ENCODE measurements at places on chromosomes 11 and 22.

GRCh38 chr11:31806186-31806927 lies 4.8 kb downstream of the PAX6 start:
- no peak for DNase-seq

GRCh38 chr11:86108191-86108590 lies 39.3 kb upstream of the PICALM start:
- DNase-seq, result no peak

DNA sequence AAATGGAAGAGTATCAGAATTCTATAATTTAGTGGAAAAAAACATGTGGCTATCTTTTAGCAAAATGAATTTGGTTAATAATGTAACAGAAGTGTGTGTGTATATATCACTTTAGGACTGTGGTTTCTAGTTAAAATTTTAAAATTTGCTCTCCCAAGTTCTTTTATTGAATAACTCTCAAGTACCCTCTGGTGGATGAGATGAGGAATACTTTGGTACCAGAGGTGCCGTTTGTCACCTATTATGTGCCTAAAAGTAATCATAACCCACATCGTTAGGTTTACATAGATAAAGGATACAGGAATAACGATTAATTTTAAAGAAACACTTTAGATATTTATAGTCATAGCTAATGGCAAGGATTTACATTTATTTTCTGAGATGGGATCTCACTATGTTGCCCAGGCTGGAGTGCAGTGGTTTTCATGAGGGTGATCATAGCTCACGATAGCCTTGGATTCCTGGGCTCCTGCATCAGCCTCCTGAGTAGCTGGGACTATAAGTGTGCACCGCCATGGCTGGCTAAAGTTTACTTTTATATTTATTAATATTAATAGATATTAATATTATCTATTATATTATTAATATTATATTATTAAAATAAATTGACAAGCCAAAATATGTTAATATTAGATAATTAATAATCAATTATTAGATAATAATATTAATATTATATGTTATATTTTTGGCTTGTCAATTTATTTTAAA lies 66.7 kb upstream of the CAPRIN1 start:
- DNase-seq, result no peak

- no peak for DNase-seq
These were observed 219.7 kb downstream of the CNTN5 start for GRCh38 chr11:99240192-99241030.

DNA sequence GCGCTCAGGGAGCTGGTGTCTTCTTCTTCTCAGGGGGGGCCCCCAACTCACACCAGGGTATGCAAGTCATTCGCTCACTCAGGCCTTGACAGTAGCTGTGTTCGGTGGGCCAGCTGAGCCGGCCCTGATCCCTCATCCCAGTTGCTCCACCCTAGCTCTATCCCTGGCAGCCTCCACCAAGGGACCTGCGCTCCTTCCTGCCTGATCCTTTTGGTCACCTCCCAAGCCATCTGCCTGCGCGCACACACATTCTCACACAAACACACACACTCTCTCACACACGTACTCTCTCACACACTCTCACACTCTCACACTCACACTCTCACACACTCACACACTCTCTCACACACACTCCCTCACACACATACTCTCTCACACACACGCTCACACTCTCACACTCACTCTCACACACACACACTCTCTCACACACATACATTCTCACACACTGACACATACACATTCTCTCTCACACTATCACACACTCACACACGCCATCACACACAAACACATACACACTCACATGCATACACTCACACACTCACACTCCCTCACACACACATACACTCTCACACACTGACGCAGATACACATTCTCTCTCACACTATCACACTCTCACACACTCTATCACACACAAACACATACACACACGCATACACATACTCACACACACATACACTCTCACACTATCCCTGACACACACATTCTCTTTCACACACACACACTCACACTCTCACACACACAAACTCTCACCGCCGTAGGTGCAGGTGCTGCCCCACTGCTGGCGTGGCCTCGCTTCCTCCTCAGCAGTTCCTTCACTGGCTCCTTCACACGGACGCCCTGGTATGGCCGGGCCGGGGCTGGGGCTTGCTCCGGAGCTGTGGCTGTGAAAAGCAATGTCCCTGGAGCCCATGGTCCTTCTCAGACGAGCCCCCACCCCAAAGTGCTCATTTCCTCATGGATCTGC lies 20.8 kb downstream of the POU2AF1 start:
- no peak for DNase-seq

GRCh38 chr22:48049116-48049515 lies 1286.7 kb downstream of the TBC1D22A start:
- no peak for DNase-seq

DNA sequence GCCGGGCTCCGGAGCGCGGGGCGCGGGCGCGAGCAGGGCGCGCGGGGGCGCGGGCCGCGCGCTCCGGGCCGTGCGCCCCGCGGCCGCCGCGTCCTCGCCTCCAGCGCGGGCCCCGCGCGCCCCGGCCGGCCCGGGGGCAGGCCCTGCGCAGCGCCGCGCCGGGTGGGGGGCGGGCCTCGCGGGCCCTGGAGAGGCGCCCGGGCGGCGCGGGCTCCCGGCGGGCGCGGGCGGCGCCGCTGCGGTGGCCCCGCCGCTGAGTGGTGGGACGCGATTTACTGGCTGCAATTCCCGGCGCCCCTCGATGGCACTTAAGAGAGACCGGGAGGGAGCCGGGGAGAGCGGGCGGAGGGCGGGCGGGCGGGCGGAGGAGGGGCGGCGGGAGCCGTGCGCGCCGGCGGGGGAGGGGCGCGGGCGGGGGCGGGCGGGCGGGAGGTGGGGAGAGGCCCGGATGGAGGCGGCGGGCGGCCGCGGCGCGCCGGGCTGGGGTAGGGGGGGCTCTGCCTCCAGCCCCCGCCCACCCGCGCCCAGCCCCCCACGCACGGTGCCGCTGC lies 73.2 kb upstream of the TCF20 start:
- peak; percentile 54 for DNase-seq

DNA sequence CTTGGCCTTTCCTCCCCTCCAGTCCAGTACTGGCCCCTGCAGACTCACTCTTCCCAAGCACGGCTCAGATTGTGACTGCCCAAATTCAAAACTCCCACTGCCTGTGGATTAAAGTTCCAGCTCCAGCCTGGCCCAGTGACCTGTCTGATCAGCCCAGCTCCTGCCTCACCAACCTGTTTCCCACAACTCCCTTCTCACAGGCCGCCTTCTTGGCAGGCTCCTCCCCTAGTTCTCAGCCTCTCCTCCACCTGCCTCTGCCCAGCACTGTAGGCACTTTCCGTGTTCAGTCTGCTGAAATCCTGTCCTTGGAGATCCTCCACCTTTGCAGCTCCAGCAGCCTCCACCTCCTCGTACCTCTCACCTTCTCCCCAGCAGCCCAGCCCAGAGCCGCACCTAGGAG lies 68.6 kb downstream of the MICAL2 start:
- no peak for DNase-seq
